Cerebellum (tissue), 4 donors: ENCODE measurements at places on chromosomes 12 and 14.

DNA sequence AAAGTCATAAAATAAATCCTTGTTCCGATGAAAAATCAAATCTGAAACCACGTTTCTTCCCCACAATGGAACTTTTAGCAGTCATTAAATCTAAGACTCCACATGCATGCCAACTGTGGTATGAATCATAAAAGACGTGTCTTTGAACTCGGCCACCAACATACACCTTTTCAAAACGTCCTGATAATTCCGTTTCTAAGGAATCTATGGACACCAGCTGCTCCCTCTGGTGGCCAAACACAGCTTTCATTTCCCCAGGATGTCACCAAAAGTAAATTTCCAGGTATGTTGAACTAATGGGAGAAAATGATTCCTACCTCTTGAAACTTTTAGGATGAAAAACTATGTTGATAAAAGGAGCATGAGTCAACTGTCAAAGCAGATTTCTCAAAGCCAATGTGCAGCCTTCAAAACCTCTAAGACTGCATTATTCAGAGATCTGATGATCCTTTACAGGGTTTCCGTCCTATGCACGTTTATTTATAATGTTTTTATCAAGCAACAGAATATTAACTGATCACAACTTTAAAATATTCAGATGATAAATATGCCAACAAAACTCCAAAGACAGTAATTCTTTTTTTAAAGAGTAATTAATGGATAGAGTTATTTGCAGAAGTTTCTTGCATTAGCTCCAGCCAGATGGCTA, 96.2 kb downstream of the CIT start:
- DNase-seq: peak; percentile 56

DNA sequence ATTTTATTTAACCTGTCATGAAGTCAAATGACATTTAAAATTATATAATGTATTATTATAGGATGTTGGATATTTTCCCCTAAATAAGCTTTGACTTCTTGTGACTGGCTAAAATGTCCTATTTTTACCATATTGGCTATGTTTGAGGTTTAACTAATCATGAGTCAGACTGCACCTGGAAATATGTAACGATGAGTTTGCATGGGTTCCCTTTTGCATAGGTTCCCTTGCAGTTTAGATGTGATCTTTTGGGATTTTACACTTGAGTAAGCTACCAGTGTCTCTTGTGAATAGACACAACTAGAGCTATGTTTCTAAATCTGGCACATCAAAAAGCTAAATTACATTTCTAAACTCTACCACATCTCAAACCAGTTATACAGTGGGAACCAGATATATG, 5.2 kb downstream of the PDZRN4 start:
- no peak for DNase-seq

DNA sequence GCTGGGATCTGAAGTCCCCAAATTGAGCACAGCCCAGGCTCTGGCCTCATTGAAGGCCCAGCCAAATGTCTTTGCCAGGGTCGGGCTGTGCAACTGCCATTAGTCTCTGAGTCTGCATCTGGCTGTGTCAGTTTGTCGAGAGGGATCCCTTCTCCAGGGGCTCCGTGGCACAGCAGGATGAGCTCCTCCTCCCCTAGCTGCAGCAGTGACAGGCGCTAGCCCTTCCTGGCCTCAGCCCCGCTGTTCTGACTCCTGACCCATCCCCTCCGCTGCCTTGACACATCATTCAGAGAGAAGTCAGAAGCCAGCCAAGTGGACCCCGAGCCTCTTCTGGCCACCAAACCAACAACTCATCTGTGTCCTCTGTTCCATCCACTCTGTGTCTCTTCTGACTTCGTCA, 188.3 kb downstream of the CALM1 start:
- no peak for DNase-seq

DNA sequence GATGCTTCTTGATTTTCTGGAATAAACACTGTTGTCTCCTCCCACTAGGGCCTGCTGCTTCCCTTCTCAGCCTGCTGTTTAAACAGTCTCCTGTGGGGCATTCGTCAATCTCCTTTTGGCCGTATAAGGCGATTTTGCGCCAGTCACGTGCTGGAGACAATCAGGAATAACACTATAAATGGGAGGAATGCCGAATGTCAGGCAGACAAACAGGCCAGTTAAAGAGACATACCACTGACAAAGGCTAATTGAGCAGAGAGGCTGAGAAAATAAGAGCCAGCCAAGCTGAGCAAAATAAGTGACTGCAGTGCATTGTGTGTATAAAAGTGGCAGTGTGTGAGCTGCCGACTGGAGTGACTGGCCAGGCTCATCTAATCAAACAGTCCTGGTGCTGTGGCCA, 23.3 kb downstream of the DMAC2L start:
- DNase-seq: peak; percentile 86

- no peak for DNase-seq
These were observed 74.0 kb downstream of the SPTSSA start for GRCh38 chr14:34387974-34388516.

- DNase-seq: no peak
These were observed 51.2 kb downstream of the GLRX5 start for GRCh38 chr14:95585953-95586620.

- peak; percentile 54 for DNase-seq
These were observed 431 bp upstream of the RHOJ start for GRCh38 chr14:63203618-63204406.

DNA sequence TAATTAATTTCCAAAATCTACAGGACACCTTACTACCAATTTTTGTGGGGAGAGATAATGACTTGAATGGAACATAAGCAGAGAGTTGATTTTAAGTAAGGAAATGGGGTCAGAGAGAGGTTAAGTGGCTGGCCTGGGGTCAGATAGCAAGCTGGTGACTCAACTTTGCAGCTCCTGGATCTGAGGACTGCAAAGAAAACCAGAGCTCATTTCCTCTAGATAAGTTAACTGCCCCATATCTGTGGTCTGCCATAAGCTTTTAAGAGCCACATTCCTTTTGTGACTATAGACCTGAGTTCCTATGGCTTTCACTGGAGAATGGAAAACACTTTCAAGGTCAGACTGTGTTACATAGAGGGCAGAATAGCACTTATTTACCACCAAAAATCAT, 201.2 kb upstream of the PRICKLE1 start:
- no peak for DNase-seq

DNA sequence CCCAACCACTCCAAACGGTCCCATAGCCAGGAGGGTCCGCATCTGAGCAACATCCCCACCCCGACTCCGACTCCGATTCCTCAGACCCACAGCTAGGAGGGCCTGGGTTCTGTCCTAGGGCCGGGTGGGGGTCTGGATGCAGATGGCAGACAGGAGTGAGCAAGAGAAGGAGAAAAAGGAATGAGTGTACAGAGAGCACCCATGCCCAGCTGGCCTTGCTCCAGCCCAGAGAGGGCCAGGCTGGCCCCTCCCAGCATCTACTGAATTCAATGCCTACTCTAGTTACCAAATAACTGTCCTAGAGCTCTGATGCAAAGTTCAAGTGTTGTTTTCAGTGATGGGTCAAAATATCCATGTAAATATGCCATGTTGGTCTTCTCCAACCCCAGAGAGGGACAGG, 40.8 kb downstream of the VDR start:
- no peak for DNase-seq

DNA sequence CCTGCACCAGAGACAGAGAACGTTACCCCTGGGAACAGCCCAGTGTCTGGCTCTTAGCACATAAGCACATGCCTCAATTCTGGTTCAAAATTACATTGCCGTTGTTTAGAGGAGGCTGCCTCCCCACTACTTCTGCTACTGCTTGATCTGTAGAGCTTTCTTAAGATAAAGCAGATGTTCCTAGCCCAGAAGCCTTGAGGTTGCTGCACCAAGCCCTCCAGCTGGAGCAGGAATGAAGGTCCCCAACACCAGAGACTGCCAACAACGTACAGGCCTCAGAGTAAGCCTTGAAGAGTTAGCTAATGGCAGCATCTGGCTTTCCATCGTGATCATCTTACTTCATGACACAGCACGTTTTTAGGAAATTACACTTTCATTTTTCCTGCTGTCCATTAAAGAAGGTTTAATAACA, 34.7 kb upstream of the AMIGO2 start:
- no peak for DNase-seq

DNA sequence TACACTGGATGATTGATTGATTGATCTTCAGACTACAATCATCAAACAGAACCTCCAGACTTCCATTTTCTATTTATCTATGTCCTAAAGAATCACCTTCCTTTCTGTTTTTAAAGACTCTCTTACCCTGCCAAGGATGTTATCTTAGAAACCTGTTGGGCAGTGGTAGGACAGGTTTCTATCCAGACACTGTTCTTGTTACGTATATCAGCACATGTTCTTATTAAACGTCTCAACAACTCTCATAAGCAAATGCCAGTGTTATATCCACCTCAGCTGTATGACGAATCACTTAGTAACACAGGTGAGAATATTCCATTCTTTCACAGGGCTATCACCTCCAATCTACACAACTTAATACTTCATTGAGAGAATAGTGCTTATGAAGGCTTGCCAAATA, 40.2 kb upstream of the RPL10L start:
- DNase-seq: no peak

GRCh38 chr14:68033336-68033932, 213.9 kb downstream of the RAD51B start:
- no peak for DNase-seq

- DNase-seq: no peak
These were observed 33.0 kb downstream of the SCFD1 start for GRCh38 chr14:30655124-30655523.

DNA sequence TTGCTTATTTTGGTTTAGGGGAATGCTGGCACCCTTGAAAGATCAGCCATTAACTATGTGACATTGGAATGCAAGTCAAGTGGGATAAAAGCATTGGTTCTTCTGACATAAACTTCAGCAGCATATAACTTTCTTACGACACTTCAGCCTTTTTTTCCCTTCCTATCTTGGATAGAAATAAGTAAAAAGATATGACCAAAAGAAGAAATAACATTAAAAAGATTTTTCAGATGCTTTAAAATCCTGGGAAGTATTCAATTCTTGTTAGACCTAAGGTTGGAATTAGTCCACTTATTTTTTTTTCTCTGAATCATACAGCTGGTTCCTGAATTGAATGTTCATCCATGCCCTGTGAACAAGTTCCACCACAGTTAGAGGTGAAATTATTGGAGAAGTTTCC, 85.6 kb upstream of the TSPAN8 start:
- DNase-seq: no peak

- no peak for DNase-seq
These were observed 194.4 kb upstream of the PPFIA2 start for GRCh38 chr12:81953541-81953940.

- DNase-seq: no peak
These were observed 444.6 kb downstream of the RAD51B start for GRCh38 chr14:68264260-68264569.

GRCh38 chr12:21989819-21990412, 48.7 kb upstream of the ABCC9 start:
- no peak for DNase-seq

GRCh38 chr12:124980098-124980892, 8.6 kb downstream of the DHX37 start:
- DNase-seq: no peak

GRCh38 chr14:79660053-79660939, 551.0 kb downstream of the DIO2 start:
- no peak for DNase-seq

GRCh38 chr12:92488735-92489134, 214.1 kb upstream of the PLEKHG7 start:
- no peak for DNase-seq

- peak; percentile 17 for DNase-seq
These were observed 858 bp upstream of the FRMD6 start for GRCh38 chr14:51650716-51651387.

- no peak for DNase-seq
These were observed at the start of gene GPX2 for GRCh38 chr14:64942531-64943111. Gene GPX2, minus strand, starts transcription at chr14:64942745. Its CDS starts 19 bp downstream, at chr14:64942726.

DNA sequence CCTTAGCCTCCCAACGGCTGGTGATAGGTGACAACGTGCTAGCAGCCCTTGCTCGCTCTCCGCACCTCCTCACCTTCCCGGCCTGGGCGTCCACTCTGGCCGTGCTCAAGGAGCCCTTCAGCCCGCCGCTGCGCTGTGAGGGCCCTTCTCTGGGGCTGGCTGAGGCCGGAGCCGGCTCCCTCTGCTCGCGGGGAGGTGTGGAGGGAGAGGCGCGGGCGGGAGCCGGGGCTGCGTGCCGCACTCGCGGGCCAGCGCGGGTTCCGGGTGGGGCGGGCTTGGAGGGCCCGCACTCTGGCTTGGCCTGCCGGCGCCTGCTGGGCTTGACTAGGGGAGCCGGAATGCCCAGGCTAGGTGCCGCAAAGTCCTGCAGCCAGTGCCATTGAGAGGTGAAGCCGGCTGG, 131.1 kb downstream of the CCER1 start:
- DNase-seq: no peak

GRCh38 chr12:68805592-68806120, 2.3 kb upstream of the MDM2 start:
- no peak for DNase-seq

DNA sequence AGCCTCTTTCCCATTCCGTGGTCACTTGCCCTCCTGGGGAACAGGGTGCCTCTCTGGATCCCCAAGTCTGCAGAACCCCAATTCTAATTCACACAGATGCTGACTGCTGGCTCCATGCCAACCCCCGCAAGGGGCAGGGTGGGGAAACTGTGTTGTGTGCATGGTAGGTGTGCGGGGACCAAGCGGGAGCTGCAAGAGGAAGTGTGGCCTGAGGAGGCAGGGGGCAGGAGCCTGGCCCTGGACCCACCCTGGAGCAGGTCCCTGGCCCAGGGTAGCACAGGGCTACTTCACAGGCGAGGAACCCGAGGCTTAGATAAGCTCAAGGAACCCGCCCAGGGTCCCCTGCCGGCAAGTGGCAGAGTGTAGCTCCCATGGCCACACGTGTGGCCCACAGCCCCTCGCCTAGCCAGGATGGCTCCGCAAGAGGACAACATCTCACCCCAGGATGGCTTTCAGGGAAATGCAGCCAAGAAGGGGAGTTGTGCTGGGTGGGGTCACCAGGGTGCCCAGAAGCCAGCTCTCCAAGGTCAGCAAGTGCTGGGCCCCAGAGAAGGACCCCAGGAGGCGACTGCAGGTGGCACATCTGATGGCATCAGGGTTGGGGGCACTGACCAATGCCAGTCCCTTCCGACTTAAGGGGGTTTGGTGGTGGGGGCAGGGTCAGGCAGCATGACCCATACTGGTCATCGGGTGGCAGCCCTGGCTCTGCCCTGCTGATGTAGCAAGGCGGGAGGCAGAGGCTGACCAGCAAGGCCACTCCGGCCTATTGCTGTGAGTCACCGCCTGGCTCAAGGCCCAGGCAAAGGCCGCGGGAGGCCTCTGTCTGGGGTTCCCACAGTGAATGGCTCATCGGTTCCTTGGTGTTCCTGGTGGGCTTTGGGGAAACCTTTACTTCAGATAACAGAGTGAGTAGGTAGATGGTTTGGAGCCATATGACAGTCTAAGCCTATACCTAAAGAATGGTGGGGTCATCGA, 37.3 kb upstream of the EML1 start:
- peak; percentile 19 for DNase-seq

GRCh38 chr12:52079576-52080402, at the start of gene SMIM41:
Gene SMIM41, plus strand, starts transcription at chr12:52079704. Its CDS starts 76 bp downstream, at chr12:52079780.
- DNase-seq: no peak

- DNase-seq: no peak
These were observed 156.1 kb upstream of the FSCB start for GRCh38 chr14:44663136-44663535.

GRCh38 chr14:30996892-30997659, 28.4 kb upstream of the AP4S1 start:
- DNase-seq: no peak

GRCh38 chr12:94245631-94246383, 97.4 kb downstream of the PLXNC1 start:
- peak; percentile 10 for DNase-seq
